ENCODE measurements at places on chromosomes 3 and 15.

GRCh38 chr15:87955284-87955909, 301.1 kb downstream of the NTRK3 start:
- no peak for DNase-seq

- DNase-seq = no peak
Observed at GRCh38 chr3:194725346-194725745, 39.7 kb downstream of the FAM43A start.

GRCh38 chr15:63481105-63481810, 23.1 kb upstream of the USP3 start:
- DNase-seq = no peak

DNA sequence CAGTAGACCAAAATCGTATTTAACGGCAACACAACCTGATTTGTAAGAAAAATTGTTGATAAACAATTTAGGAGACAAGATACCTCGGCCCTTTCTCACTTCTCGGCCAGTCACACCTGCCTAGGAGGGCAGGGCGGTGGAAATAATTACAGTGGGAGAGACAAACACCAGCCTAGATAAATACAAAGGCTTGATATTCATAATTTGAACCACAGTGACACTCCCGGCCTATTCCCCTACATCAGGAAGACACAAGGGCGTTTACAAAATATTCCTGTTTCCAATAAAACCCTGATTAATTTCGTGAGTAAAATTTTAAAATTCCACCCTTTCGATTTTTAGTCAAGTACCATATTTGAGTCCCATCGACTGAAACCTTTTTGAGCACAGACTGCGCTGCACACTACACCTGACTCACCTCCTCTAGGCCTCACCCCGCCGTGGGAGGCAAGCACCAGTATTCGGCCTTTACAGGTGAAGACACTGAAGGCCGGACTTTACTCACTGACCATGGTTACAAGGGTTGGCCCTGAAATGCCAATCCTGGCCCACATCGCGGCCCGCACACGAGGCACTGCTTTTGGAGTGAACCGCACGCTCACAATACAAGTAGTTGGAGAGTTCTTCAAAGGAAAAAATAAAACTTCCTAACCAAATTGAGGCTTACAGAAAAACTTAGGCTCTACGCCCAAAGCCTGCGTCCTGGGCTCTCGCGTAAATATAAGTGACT, 794 bp downstream of the ARPP19 start:
- DNase-seq = peak; percentile 48

- no peak for DNase-seq
Observed at GRCh38 chr3:72261566-72262564, 476.9 kb upstream of the PROK2 start.

DNA sequence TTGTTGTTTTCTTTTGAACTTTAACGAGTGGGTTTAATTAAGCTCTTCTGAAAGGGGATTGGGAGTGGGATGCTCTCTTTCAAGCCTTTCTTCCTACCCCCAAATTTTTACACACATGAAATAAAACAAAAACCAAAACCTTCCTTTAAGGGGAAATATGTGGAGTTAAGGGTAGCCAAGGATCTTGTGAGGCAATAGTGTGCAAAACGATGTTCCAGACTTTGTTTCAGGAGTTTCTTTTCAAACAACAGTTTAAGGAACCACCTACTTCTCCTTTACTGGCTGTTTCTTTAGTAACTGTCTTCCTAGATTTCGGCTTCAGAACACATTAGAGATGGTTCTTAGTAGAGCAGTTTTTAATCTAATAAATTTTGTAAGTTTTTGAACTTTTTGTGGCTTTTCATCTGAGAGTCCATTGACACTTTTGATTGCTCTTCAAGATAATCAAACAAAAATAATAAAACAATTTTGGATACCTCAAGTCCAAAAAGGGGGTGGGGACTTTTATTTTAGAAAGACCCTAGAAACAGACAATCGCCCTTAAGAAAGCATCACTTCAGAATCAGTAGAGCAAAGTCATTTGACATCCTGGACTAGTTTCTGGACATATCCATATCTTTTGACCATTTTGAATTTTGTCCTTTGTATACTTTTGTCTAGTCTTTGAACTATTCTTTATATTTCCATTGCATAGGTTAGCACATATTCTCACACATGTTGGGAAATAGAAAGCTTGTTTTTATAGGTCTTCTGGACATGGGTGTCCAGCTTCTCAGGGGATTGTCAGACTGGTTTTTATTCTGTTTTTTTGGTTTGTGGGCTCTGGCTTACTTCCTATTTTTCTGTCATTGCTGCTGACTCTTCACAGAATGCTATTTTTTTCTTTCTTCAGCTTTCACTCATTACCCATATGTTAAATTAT, 6.0 kb downstream of the DIPK2A start:
- DNase-seq = no peak

- DNase-seq = no peak
Observed at GRCh38 chr15:89758981-89759380, 7.9 kb upstream of the MESP1 start.

GRCh38 chr3:16917256-16917935, 32.6 kb downstream of the PLCL2 start:
- DNase-seq = no peak

GRCh38 chr15:92817339-92817886, 82.7 kb upstream of the CHD2 start:
- no peak for DNase-seq

DNA sequence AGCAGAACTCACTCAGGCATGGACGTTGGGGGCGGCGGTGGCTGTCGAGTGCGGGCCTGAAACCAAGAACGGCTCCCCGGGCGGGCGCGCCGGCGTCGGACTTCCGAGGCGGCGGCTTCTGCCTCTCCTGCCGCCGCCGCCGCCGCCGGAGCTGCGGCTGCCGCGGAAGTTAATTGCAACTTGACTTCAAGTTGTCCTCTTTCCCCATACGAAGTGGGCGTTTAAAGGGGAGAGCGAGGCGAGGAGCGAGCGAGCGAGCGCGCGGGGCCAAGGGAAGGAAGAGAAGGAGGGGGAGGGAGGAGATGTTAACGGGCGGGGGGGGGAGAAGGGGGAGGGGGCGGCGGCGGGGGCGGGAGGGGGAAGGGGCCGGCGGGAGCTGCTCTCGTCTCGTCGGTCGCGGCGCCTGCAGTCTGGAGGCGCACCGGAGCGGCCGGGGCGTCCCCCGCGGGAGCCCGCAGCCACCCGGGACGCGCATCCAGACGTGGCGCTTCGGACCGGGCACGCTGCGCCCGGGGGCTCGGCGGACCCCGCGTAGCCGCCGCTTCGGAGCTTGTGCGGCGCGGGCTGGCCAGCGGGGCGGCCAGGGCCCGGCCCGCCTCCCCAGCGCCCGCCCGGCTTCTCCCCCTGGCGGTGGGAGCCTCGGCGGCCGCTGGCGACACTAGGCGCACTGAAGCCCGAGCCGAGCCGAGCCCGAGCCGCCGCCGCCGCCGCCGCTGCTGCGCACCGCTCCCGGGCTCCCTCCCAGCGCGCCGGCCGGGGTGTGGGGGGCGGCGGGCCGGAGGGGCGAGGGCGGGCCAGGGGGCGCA, 19.7 kb upstream of the SATB1 start:
- DNase-seq = peak; percentile 75

- no peak for DNase-seq
Observed at GRCh38 chr3:116836286-116836685, 126.7 kb downstream of the TUSC7 start.

DNA sequence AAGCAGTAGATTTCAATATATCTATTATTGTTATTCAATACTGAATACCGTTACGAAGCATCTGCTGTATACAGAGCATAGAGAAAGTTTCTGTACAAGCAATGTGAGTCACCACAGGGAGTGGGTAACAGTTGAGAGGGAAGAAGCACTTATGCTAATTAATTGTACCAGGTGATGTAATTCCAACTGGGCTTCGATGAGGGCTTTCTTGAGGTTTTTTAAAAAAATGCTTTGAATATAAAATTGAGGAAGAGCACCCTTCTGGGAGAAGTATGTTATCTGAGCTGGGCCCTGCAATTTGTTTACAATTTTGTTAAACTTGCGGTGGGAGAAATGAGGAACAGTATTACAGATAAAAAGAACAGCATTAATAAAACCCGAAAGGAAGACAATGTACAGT, 197.9 kb downstream of the TPRG1 start:
- no peak for DNase-seq

GRCh38 chr15:29285386-29285785, 15.8 kb upstream of the NSMCE3 start:
- no peak for DNase-seq

DNA sequence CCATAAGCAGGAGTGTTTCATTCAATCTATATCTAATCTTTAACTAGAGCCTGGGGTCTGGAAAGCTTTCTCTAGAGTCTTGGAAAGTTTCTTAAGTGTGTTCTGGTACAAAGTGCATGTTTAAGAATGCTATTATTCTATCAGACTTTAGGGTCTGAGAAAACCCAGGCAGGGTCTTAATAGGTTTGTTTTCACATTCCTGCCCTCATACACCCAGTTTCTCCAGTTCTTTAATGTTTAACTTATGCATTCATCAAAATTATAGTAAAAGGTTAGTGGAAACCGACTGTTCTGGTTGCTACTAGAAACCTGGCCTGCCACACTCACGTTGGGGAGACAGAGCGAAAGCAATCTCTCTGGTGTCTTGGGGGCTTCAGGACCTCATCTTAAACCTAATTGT, 102.9 kb upstream of the WDR72 start:
- DNase-seq = no peak

DNA sequence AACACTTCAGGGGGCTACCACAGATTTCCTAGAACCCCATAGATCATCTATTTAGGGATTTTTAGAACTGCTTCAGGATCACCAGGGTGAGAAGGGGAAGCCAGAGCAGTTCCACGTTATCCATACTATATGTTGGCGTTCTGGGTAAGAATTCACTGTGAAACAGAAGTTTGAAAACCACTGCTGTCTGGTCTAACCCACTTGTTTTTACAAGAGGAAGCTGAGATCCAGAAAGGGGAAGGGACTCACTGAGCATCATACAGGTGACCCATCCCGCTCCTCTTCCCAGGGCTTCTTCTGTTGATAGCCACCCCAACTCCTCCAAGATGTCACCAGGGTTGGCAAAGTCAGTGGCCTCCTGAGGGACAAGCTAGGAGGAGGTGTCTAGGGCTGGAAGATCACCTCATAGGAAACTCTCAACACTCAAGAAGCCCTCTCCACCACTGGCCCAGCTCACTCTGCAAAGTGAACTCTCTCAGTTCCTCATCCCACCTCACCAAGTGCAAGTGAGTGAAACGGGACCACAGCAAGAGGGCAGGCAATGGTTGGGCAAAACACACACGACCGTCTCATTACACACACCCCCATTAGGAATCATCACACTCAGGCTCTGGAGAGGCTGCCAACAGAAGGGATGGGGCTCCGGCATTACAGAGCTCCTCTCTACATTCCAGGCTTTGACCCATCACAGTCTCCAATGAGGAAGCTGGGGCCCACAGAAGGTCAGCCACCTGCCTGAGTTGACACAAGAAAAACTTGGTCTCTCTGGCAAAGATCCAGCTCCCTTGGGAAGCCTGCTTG, 1.8 kb downstream of the DAPK2 start:
- DNase-seq = no peak

DNA sequence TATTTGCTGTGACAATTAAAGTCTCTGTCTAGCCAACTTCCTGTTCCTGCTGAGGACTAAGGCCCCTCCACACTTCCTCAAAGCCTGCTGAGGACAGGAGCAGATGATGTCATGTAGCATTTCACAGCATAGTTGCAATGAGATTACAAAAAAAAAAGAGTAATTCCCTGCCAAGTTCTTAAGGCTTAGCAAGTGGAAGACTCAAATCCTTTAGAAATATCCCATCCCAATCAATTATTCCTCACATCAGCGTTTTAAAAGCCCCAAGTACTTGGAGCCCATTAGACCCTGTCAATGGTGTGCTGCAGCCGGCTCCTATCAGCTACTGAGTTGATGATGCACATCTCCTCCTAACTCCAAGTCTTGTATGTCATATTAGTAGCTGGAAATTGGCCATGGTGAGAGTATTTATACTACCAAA, 51.7 kb downstream of the TRANK1 start:
- no peak for DNase-seq

- DNase-seq = no peak
Observed at GRCh38 chr15:83250781-83251180, 33.7 kb downstream of the BNC1 start.

- DNase-seq = no peak
Observed at GRCh38 chr3:49791571-49791970, 5.2 kb upstream of the IP6K1 start.

DNA sequence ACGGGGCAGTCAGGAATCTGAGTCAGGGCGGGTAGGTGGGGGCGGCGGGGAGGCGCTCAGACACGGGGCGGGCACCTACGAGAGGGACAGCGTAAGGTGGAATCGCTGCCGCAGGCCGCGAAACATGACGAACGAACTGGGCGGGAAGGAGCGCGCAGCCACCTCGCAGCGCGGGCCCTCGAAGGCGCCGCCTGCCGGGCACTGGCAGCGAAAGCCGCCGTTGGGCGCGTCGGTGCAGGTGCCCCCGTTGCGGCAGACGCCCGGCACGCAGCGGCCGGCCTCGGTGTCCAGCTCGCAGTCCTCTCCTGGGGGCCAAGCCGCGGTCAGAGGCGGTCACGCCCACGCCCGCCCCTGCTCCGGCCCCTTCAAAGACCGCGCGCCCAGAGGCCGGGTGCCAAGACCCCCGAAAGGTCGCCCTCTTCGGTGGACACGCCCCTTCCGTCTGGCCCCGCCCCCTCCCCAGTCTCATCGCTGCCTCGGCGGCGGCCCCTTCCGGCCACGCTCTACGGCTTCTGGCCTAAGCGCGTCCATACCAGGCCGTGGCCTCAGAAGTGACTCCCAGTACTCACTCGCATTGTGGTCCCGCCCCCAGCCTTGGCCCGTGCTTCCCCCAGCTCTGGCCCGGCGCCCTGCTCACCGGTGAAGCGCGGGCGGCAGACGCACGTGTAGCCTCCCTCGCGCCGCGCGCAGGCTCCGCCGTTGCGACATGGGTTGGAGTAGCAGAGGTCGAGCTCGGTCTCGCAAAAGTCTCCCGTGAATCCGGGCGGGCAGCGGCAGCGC, 6.4 kb downstream of the CELSR3 start:
- DNase-seq = peak; percentile 83

- no peak for DNase-seq
Observed at GRCh38 chr3:72341920-72342319, 506.3 kb downstream of the SHQ1 start.

DNA sequence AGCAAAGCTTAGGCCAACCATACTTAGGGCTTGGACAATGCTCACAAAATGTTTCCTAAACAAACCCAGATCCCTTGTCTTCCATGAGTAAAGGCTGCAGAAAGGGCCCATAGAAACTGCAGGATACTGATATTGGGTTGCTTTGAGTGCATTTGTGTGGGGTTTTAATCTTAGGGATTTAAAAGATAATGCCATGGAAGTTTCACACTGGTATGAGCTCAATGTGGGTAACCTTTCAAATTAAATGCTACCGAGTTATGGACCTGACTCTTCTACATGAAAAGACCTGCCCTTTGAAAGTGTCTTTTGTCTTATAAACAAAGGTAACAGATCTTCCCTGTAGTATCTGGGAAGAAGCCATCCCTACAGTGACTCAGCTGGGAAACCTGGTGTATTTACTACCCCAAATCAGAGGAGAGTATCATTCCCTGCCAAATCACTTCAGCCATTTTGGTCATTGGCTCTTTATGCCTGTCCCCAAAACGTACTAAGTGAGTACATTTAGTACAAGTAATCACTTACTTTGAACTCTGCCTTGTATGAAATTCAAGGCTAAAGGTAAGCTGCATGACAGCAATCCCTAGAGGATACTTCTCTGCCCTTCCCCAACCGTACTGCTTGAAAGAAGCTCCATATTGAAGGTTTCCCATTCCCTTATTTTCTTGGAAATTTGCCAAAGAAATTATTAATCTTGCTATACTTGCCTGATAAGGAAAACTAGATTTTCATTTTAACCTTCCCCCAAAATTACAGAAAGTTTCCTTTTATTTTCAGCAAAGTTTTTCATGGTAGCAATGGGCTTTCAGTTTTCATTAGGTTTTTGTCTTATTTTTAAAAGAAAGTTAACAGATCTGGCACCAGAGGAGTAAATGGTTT, 7.2 kb downstream of the TM4SF1 start:
- no peak for DNase-seq
